Esophagus squamous epithelium (tissue), 5 donors: ENCODE measurements at places on chromosomes 11 and 22.

DNA sequence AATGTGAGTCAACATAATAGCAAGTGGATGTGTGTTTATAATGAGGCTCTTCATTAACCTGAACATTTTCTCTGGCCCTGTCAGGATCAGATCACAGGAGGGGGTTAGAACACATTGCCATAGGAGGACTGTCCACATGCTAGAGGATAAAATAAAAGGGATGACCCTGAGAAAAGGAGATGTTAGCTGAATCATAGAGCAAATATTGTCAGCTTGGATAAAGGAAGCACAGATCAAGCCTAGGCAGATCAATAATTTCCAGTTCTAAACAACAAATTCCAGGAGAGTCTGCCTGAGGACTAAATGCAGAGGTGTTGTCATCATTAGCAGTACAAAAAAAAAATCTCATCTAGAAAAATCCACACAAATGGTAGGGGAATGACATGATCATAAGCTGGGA is 337.9 kb downstream of the LRRC4C start:
- no peak for DNase-seq

- DNase-seq = no peak
Measured at GRCh38 chr11:26621132-26621531, 49.1 kb upstream of the MUC15 start.

DNA sequence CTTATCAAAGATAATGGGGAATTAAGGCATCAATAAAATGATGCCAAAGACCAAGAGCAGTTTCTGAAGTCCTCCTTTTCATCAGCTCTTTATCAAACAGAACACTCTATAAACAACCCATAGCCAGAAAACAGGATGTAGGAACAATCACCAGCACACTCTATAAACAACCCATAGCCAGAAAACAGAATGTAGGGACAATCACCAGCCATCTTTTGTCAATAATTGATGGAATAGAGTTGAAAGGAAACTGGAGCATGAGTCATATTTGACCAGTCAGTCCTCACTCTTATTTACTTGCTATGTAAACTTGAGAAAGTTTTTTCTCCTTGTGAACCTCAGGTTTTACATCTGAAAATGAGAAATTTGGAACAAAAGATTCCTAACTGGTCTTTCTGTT is 10.0 kb downstream of the MS4A2 start:
- DNase-seq = no peak

DNA sequence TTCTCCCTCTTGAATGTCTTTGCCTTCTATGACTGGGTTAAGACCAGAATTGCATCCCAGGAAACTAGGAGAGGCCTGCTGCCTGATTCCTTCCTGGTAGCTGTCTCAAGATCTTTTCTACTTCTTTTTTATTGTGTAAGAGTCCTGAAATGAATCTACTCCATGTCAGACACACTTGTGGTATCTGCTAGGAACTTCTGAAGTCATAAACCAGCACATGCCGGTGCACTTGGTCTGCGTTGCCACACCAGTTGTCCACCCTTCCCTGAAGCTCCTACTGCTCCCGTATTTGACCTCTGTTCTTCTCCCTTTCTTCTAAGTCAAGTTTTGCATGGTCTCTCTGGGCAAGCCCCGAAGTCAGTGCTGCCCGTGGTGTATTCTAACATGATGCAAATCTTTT is 644.2 kb downstream of the ETS1 start:
- no peak for DNase-seq

DNA sequence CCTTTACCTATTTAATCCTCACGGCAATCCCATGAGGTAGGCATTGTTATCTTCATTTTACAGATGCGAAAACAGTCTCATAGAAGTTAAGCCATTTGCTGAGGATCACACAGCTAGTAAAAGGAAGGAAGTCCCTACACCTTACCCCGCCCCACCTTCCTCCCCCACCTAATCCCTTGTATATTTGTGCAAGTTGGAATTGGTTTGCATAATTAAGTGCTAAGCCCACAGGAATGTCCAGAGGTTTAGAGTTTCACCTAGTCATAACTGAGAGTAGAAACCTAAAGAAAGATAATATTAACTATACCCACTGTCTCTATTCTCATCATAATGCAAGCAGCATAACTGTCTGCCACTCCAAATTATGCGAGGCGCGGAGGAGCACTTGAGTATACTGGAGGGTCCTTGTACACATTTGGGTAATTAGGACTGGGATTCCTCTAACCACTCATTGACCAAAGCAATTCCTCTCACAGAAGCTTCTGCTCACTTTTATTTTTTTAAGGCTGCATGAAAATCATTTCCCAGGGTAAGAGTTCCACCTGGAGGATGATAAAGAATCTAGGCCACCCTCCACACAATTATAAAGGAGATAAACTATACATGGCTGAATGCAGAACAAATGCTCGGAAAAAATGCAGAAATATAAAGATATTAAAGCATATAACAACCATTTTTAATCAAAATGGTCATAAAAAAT is 199.9 kb downstream of the FAM181B start:
- no peak for DNase-seq
